ENCODE measurements at places on chromosomes 11 and 22.

DNA sequence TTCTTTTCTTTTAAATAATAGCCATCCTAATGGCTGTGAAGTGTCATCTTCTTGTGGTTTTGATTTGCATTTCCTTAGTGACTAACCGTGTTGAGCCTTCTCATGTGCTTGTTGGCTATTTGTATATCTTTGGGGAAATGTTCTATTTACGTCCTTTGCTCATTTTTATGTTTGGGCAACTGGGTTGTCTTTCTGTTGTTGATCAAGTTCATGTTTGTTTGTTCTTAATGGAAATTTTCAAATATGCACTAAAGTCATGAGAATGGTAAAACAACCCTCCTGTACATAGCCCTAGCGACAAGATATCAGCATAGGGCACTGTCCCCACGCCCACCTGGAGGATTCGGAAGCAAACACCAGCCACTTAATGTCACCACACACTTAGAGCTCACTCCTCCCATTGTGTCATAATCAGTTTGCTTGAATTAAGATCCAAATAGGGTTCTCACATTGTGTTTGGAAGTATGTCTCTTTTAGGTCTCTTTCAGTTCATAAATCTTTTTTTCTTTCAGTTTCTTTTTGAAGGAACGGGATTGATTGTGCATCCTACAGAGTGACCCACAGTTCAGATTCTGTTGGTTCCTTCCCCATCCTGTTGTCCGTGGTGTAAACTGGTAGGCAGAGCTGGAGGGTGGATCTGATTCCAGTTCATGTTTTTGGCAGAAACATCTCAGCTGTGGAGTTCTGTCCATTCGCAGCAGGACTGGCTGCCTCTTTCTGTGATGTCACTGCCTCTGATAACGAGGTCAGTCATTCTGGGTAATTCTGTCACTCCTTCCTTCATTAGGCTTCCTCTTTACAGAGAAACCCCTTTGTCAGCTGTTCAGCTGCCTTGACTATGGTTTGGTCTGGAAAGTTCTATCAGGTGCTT, 26.4 kb upstream of the ADORA2A start:
- peaks cover 10% of the 10 kb centered on the region for H3K4me1 ChIP-seq
- H3K27me3 ChIP-seq = no peaks in the 10 kb centered on the region
- H3K4me3 ChIP-seq = no peak overlapping the region
- peaks cover 47% of the 10 kb centered on the region for H3K36me3 ChIP-seq

GRCh38 chr11:66686801-66687750, 9.4 kb upstream of the RBM4B start:
- H3K27me3 ChIP-seq = no peaks in the 10 kb centered on the region
- no peaks in the 10 kb centered on the region for H3K4me1 ChIP-seq
- DNase-seq = no peak

GRCh38 chr11:114326776-114327175, 30.6 kb downstream of the NNMT start:
- no peak for DNase-seq
- H3K27ac ChIP-seq = no peak overlapping the region
- H3K36me3 ChIP-seq = no peaks in the 10 kb centered on the region
- peaks cover 7% of the 10 kb centered on the region for H3K27me3 ChIP-seq
- H3K4me1 ChIP-seq = no peaks in the 10 kb centered on the region

DNA sequence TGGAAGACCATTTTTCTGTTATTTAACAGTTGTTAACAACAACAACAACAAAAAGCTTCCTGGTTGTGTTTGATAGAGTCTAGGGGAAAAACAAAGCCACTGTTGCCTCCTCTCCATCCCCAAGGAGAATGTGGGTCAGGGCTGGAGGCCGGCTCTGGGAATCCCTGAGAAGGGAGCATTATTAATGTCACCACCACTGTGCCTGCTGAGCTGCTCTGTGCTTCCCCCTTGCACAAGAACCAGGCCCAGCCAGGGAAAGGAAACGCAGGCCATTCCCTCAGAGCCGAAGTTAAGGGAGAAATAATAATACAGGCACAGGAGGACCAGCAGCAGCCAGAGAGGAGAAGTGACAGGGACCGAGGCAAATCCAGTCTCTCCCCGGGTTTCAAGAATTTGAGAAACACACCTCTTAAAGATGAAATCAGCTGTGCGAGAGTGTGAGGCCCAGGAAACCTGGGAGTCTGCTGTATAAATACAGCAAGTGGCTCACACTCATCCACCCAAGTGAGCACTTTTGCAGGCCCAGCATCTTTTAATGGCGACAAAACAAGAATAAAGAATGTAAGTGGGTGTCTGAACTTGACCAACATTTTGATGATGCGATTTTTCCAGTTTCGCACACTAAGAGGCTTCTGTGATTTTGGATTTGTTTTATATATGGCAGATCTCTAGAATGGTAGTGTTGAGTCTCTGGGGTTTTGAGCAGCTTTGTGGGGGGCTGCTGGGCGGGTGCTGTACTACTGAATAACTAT, 539.2 kb downstream of the NTM start:
- no peak for DNase-seq
- H3K4me3 ChIP-seq = peak overlapping the region; percentile 15
- H3K27me3 ChIP-seq = peaks cover 54% of the 10 kb centered on the region
- no peaks in the 10 kb centered on the region for H3K4me1 ChIP-seq

DNA sequence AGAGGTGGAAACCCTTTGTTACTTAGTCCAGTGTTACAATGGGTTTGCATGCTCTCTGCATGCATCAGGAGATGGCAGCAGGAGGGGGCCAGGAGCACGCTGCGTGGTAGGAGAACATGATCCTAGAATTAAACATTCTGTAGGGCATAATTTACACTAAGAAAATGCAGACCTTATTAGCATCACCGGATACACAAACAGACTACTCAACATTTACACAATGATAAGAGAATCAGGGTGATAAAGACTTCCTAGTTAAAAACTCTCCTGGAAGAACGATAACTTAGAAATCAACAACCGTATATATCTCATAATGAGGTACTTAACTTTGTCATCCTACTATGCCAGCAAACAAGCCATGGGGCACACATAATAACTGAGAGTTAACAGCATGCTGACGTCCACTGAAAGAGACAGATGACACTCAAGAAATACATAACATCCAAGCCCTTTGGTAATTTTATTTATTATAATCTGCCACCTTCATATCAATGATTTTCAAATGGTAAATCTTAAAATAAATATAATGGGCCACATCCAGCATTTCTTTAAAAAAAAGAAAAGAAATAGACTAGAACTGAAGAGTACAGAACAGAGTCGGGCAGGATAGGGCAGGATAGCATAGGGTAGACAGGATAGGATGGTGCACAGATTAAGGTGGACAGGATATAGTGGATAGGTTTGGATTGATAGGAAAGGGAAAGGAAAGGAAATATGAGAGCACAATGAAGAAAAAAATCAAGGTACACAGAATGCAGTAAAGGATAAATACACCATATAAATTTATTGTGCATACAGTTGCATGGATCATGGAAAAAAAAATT, 27.5 kb downstream of the CADM1 start:
- no peaks in the 10 kb centered on the region for H3K4me1 ChIP-seq
- no peaks in the 10 kb centered on the region for H3K36me3 ChIP-seq
- no peak overlapping the region for H3K27ac ChIP-seq

DNA sequence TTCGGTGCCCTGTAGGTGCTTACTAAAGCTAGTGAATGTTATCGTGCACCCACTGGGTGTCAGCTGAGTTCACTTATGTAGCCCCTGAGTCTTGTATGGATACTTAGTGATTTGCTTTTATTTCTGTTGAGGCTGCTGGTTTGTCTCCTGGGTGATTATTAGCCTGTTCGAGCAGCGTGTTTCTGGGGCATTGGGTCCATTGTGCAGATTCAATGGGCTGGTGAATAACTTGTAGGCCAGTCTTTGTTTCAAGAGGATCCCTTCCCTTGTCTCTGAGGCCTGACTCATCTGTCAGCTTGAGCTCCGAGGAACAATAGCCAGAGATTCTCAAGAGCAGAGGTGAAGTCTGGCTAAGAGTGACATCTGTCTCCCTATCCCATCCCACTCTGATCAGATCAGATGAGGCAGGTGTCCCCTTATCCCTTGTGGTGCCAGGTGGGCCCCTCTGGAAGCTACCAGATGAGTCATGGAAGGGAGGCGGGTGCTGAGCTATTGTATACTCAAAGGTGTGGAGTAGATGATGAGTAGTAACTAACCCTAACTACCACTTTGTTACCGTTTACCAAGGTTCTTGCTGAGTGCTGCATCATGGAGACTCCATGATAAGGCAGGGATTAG, 3.7 kb downstream of the MIAT start:
- peaks cover 10% of the 10 kb centered on the region for H3K4me1 ChIP-seq
- no peak overlapping the region for H3K4me3 ChIP-seq

DNA sequence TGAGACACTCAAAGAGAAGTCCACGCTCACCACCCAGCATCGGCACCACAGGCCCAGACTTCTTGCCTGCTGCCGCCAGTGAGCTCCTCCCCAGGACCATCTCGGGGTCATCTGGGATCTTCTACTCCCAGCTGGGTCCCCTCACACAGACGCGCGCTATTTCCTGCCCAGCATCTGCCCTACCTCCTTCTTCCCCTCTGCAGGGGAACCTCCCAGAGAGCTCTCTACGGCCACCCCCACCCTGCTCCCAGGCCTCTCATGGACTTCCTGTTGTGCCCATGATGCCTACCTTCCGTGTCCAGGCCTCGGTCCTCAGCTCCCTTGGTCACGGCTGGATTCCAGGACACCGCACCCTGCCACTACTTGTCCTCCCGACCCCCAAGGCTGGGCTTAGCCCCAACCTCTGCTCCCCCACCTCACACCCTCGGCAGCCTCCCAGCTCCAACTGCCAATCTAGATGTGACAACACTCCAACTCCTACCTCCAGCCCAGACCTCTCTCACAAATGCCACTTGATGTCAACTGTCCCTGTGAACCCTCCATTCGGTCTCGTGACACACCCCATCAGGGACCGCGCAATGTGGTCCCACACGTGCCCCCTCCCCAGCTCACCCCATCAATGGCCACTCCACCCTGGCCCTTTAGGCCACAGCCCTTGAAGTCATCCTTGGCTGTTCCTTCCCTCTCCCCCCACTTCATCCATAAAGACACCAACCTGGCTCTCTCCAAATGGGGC, 45.3 kb downstream of the SGSM3 start:
- H3K36me3 ChIP-seq = peaks cover 49% of the 10 kb centered on the region
- H3K4me1 ChIP-seq = no peaks in the 10 kb centered on the region
- no peak overlapping the region for H3K27ac ChIP-seq
- no peaks in the 10 kb centered on the region for H3K27me3 ChIP-seq

GRCh38 chr11:126194121-126194543, 17.3 kb downstream of the RPUSD4 start:
- H3K4me1 ChIP-seq = no peaks in the 10 kb centered on the region
- H3K36me3 ChIP-seq = peaks cover 57% of the 10 kb centered on the region
- H3K27ac ChIP-seq = no peak overlapping the region
- DNase-seq = peak; percentile 38

- no peaks in the 10 kb centered on the region for H3K4me1 ChIP-seq
- H3K36me3 ChIP-seq = no peaks in the 10 kb centered on the region
- peaks cover 13% of the 10 kb centered on the region for H3K27me3 ChIP-seq
- no peak overlapping the region for H3K27ac ChIP-seq
- H3K4me3 ChIP-seq = no peak overlapping the region
- no peak for DNase-seq
Measured at GRCh38 chr11:114864896-114865295, 186.6 kb downstream of the NXPE2 start.

GRCh38 chr11:1890856-1891830, 552 bp downstream of the PRR33 start:
- no peak overlapping the region for H3K27ac ChIP-seq
- H3K27me3 ChIP-seq = no peaks in the 10 kb centered on the region
- DNase-seq = no peak
- no peaks in the 10 kb centered on the region for H3K36me3 ChIP-seq
- H3K4me1 ChIP-seq = no peaks in the 10 kb centered on the region
- H3K4me3 ChIP-seq = no peak overlapping the region

GRCh38 chr22:21615731-21616130, 14.1 kb downstream of the YDJC start:
- H3K36me3 ChIP-seq = peaks cover 56% of the 10 kb centered on the region
- H3K4me3 ChIP-seq = no peak overlapping the region
- H3K27me3 ChIP-seq = no peaks in the 10 kb centered on the region
- H3K4me1 ChIP-seq = no peaks in the 10 kb centered on the region
- DNase-seq = no peak
- H3K27ac ChIP-seq = no peak overlapping the region

GRCh38 chr11:73833067-73833466, 43.6 kb downstream of the COA4 start:
- H3K4me1 ChIP-seq = no peaks in the 10 kb centered on the region
- DNase-seq = no peak
- H3K27me3 ChIP-seq = no peaks in the 10 kb centered on the region
- peaks cover 31% of the 10 kb centered on the region for H3K36me3 ChIP-seq
- no peak overlapping the region for H3K4me3 ChIP-seq

GRCh38 chr11:15159085-15159484, 44.4 kb downstream of the INSC start:
- no peaks in the 10 kb centered on the region for H3K36me3 ChIP-seq
- no peaks in the 10 kb centered on the region for H3K27me3 ChIP-seq
- DNase-seq = no peak
- no peak overlapping the region for H3K27ac ChIP-seq
- H3K4me1 ChIP-seq = no peaks in the 10 kb centered on the region

GRCh38 chr11:110028921-110029320, 64.3 kb upstream of the ZC3H12C start:
- H3K4me3 ChIP-seq = no peak overlapping the region
- peaks cover 13% of the 10 kb centered on the region for H3K4me1 ChIP-seq
- H3K36me3 ChIP-seq = no peaks in the 10 kb centered on the region
- no peak for DNase-seq

- H3K27ac ChIP-seq = no peak overlapping the region
- no peaks in the 10 kb centered on the region for H3K27me3 ChIP-seq
- H3K4me1 ChIP-seq = no peaks in the 10 kb centered on the region
- H3K4me3 ChIP-seq = no peak overlapping the region
Measured at GRCh38 chr11:104944076-104944475, 24.3 kb downstream of the CASP4 start.

- no peak for DNase-seq
- H3K27me3 ChIP-seq = no peaks in the 10 kb centered on the region
- no peak overlapping the region for H3K4me3 ChIP-seq
Measured at GRCh38 chr11:37657645-37658044, 1059.6 kb upstream of the RAG2 start.

GRCh38 chr11:34788642-34789041, 127.5 kb downstream of the APIP start:
- no peaks in the 10 kb centered on the region for H3K36me3 ChIP-seq
- H3K27me3 ChIP-seq = no peaks in the 10 kb centered on the region
- H3K4me1 ChIP-seq = no peaks in the 10 kb centered on the region

DNA sequence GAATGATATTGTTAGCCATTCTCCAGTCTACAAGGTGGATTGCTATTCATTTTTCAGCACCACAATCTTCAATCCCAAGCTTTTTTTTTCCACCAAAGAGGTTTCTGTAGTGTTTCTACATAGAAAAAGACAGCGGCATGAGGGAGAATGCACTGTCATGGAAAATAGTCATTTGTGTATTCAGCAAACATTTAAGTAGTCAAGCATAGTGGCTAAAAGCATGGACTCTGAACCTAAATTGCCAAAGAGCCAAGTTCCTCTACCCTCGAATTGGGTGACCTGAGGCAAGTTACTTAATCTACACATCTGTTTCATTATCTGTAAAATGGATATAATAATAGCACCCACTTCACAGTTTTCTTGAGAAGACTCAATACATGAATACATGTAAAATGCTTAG, 14.2 kb downstream of the GAS2 start:
- no peak overlapping the region for H3K27ac ChIP-seq
- H3K4me3 ChIP-seq = no peak overlapping the region
- no peaks in the 10 kb centered on the region for H3K36me3 ChIP-seq
- DNase-seq = no peak

Data from large intestine (tissue), 12 donors.